ENCODE measurements at places on chromosomes 16 and 17.

- DNase-seq = no peak
Observed at GRCh38 chr16:4944333-4945281, 7.7 kb upstream of the PPL start.

DNA sequence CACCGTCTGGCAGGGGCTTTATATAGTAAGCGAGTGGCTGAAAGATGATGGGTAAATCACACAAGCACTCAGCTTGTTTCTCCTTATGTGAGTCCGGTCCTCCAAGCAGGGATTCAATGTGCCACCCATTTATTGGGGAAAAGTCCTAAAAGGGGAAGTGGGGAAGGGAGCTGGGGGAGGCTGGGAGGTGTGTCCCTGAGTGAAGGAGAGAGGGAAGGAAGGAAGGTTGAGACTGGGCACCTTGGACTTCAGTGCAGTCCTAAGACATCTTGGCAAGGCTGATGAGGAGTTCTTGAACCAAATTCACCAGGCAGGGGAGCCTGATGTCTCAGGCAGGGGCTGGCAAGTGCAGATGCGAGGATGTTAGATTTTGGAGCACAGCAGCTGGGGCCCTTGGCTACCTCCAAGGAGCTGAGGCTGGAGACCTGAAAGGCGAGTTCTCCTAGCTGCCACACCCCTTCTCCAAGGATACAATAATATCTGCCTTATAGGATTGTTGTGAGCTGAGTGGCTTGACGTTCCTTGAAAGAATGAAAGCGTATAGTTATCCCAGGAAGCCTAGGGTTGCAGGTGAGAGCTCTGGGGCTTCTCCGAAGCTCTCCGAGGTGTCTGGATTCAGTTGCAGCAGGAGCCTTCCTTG lies 23.0 kb upstream of the CYLD start:
- DNase-seq = no peak

DNA sequence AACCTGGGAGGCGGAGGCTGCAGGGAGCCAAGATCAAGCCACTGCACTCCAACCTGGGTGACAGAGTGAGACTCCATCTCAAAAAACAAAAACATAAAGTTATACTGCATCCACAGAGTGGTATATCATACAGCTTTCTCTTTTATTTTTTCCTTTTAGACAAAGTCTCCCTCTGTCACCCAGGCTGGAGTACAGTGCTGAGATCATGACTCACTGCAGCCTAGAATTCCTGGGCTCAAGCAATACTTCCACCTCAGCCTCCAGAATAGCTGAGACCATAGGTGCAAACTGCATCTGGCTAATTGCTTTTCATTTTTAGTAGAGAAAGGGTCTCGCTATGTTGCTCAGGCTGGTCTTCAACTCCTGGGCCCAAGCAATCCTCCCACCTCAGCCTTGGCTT lies 10.0 kb upstream of the COPRS start:
- no peak for DNase-seq

DNA sequence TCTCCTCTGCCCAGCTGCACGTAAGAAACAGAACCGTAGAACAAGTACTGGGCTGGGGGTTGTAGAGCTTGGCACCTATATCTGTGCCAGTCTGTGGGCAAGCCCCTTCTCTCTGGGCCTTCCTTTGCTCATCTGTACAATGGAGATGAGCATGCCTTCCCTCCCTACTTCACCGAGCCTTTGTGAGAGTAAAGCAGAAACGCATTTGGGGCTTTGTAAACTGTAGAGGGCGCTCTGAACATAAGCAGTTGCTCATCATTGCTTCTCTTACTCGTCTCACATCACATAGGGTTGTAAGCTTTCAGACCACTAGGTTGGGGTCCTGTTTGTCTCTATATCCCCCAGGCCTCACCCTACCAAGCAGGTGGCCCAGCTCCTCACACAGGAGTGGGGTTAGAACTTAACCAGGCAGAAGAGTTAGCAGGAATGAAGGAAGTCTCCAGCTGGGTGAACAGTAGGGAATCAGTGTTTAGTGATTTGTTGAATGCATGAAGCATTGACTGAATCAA lies 15.1 kb downstream of the SAMD14 start:
- peak; percentile 20 for DNase-seq

DNA sequence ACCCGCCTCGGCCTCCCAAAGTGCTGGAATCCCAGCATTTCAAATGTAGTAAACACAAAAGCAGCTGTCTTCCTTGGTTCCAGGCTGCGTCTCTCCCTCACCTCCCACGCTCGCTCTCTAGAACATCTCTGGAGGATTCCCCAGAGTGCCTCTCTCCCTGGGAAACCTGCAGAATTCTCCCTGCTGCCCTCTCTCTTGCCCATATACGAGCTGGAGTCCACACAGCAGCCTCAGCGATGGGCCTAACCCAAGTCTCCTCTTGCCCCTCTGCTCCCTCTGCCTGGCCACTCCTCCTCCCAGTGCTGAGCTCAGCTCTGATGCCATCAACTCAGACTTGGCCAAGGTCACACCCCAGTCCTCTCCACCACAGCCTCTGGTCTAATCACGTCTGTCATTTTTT lies 10.6 kb downstream of the GPRC5B start:
- no peak for DNase-seq

GRCh38 chr17:79082311-79083190 lies 7.9 kb downstream of the ENGASE start:
- no peak for DNase-seq

GRCh38 chr16:55711959-55712876 lies 56.4 kb downstream of the SLC6A2 start:
- no peak for DNase-seq

- peak; percentile 47 for DNase-seq
Observed at GRCh38 chr17:36629252-36629847, 28.0 kb downstream of the MRM1 start.

- DNase-seq = no peak
Observed at GRCh38 chr17:75480281-75480680, 23.8 kb downstream of the TMEM94 start.

- no peak for DNase-seq
Observed at GRCh38 chr16:75250089-75250808, 1.2 kb downstream of the BCAR1 start.

DNA sequence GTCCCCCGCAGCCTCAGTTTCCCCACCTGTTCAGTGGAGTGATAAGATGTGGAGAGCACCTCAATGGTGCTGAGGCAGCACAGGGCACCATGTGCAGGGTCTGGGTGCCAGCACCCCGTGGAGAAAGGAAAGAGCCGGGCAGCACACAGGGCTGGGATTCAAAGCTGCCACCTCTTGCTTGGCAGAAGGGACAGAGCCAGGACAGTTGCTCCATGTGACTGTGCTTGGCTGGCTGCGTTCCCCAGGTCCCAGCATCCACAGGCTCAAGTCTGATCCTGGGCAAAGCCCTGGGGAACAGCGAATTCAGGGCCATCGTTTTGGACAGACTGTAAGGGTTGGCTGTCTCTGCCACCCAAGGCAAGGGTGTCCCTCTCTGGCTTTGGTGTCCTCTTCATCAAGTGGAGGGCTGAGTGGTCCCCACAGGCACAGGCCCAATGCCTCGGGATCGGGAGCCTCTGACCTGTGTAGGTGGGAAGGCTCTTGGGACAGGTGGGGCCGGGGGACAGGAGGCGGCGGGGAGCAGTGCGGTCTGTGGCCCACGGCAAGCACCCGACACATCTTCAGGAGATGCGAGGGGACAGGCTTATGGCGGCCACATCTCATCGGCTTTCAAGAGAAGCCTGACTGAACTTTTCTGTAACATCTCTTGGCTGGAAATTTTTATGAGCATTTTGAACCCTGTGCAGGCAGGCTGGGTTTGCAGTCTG lies 8.5 kb downstream of the ZNF469 start:
- DNase-seq = no peak
